ENCODE measurements at places on chromosomes 2 and 18. TPM values are rescaled to one million over a fixed set of nuclear protein-coding genes. Genes with fewer than 3 reads are reported as not detected.

SCN3A gene
- not detected for total RNA-seq

GRCh38 chr2:167935803-167936110, 311.6 kb downstream of the STK39 start:
- DNase-seq, result no peak

GRCh38 chr2:53202063-53202462, 565.5 kb upstream of the CHAC2 start:
- peak; percentile 54 for DNase-seq

DNA sequence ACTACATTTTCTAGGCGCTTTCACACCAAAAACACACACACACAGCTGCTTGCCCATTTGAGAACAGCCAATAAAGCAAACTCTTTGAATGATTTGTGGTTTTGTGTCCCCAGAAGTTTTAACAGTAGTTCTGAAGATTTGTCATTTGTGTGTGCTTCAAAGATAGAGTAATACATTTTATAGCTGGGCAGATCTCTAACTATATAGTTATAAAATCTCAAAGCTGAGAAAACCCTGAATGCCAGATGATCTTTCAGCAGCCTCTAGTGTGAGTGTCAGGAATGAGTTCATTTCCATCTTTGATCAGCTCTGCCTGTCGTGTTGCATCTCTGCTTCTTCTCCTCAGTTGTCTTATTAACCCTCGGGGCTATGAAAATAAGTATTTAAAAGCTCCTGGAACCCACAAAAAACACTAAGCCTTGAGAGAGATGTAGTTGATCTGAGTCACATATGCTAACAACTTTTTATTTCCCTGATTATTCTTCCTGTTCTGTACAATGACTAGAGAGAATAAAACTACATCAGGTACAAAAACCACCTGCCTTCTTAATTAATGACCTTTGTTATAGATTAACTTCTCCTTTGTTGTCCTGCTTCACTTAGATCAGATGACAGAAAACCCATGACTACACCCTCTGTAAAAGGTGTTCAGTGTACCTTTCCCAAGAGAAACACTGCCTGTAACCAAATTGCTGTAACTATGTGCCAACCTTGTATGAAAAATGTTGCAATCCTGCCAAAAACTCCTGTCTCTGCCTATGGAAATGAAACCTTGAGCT, 30.0 kb upstream of the SLC3A1 start:
- no peak for DNase-seq

DNA sequence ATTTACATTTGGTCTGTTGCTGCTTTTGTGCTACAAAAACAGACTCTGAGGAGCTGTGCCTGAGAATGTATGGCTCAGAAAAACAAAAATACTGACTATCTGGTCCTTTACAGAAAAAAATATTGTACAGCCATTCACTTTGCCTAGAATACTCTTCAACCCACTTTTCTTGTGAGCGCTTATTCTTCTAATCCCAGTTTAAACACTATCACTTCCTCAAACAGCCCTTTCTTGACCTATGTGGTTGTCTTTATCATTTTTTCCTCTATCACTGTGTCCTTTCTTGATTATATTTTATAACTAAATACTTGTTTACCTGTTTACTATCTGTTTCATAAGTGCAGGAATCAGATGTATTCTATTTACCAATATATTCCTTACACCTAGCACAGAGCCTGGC, 33.5 kb downstream of the CUL3 start:
- no peak for DNase-seq
